ENCODE measurements at places on chromosomes 7 and 10.
A peak's percentile ranks its signal among the peaks of the same experiment; 100 is the strongest.

DNA sequence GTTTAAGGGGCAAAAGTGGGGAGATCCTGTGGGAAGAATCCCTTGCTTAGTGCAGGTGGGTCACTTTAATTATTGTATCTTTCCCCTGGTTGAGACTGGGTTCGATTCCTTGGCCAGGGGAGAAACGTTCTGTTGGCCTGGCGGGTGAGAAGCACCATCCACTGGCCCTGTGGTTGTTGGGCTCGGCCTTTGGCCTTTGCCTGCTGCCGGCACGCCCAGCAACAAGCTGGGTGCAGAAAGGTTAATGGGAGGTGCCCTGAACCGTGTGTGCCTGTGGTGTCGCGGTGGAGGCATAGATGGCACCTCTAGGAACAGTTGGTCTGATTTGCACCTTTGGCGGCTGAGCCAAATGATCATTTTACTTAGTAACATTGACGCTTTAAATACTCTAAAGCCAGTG lies 363.6 kb upstream of the CNTNAP2 start:
- no peak for DNase-seq

- no peak for DNase-seq
Observed at GRCh38 chr7:22402250-22402649, 45.3 kb upstream of the RAPGEF5 start.

DNA sequence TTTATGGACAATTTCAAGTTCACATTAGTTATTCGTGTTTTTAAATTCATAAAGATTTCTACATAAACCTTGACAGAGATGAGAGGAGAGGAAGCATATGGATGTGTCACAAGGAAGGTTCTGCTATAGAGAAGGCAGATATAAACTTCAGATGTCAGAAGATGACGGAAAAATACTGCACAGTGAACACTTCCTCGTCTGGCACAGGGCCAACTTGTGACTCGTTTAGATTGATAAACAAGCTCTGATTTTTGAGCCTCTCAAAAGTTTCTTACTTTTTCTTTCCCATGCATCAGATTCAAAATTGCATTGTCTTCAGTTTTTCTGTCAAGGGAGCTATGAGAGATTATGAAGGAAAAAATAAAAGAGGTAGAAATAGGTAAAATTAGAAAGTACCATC lies 156.4 kb upstream of the MINDY3 start:
- DNase-seq = no peak

- no peak for DNase-seq
Observed at GRCh38 chr7:99597762-99598501, at the start of gene TMEM225B. TSS of gene TMEM225B (plus strand) at chr7:99598267. CDS start at chr7:99604389, 6,122 bp downstream.

DNA sequence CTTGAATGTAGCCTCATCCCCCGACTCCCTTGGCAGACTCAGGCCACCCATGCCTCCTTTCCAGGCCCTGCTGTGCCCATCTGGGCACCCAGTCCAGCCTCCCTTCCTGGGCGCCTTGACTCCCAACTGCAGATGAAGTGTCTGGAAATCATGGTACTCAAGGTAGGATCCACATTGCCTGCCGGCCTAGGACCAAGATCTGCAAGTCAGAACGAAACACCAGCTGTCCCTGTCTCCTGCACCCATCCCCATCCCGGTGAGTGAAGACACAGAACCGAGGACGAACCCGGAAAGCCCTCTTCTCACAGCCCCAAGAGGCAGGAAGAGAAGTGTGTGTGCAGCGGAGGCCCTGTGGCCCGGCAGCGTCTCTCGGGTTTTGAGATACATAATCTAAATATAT lies 205.1 kb downstream of the EMX2 start:
- no peak for DNase-seq

DNA sequence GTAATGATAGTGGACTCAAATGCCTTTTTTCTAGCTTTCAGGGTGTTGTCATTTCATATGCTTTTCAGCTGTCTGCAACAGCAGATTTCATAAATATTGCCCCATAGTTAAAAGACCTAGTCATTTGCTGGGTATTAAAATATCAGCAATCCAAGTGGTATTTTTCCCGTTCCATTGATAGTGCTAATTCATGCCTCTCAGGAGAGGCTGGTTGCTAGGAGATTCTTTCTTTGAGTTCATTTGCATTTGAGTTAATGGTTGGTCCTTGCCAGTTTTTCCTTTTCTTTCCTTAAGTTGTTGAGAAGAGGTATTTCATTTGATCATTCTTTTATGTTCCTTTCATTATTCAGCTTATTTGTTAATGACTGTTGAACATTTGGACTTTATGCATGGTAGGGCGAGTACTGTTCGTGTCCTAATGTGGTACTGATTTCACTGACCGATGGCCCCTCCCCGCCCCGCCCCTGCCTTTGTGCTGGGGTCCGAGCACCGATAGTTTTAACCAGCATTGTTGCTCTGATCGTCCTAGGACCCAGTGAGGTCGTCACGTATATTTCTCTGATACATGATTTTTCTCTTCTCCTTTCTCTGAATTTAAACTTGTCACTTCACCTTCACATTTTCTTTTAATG lies 128.6 kb downstream of the CCNY start:
- DNase-seq = peak; percentile 55

- DNase-seq = peak; percentile 89
Observed at GRCh38 chr7:134885967-134886352, 100.3 kb upstream of the AGBL3 start.

- no peak for DNase-seq
Observed at GRCh38 chr10:72692744-72692993, 726 bp downstream of the MCU start.

GRCh38 chr10:12351447-12351846 lies 2.1 kb downstream of the CAMK1D start:
- DNase-seq = no peak

- peak; percentile 13 for DNase-seq
Observed at GRCh38 chr7:38929460-38930171, 20.6 kb upstream of the VPS41 start.

- DNase-seq = no peak
Observed at GRCh38 chr7:112503361-112503972, 22.7 kb downstream of the LSMEM1 start.

DNA sequence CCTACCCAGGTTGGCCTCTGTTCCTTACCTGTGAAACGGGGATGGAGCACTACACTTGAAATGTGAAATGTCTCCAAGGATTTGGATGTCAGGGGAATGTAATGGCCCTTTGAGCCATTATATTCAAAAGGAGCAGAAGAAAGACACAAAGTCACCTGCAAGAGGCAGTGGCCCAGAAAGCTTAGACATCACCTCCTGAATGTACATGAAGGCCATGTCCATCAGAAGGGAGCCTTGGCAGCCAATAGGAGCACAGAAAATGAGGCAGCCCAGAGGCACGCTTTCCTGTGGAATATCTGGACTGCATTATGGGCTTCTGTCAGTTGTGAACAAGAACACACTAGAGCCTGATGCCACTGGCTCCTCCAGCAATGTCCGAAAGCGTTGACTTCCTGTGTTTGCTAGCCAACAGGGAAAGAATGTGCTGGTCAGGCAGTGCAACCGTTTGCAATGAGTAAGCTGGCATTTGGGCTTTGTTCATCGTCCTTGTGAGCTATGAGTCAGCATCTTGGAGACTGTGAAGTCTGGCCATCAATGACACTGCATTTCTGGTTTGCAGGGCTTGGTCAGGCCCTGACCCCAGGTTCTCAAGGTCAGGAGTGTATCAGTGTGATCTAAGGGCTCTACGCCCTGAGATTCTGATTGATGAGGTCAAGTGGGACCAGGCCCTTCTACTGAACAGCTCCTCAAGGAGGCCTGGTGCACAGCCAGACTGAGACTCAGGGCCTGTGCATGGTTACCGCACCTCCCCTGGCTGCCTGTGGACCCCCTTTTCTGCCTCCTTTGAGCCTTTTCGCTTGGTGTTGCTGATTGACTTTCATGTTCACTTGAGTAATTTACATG lies 222.4 kb downstream of the RPS24 start:
- DNase-seq = peak; percentile 99

DNA sequence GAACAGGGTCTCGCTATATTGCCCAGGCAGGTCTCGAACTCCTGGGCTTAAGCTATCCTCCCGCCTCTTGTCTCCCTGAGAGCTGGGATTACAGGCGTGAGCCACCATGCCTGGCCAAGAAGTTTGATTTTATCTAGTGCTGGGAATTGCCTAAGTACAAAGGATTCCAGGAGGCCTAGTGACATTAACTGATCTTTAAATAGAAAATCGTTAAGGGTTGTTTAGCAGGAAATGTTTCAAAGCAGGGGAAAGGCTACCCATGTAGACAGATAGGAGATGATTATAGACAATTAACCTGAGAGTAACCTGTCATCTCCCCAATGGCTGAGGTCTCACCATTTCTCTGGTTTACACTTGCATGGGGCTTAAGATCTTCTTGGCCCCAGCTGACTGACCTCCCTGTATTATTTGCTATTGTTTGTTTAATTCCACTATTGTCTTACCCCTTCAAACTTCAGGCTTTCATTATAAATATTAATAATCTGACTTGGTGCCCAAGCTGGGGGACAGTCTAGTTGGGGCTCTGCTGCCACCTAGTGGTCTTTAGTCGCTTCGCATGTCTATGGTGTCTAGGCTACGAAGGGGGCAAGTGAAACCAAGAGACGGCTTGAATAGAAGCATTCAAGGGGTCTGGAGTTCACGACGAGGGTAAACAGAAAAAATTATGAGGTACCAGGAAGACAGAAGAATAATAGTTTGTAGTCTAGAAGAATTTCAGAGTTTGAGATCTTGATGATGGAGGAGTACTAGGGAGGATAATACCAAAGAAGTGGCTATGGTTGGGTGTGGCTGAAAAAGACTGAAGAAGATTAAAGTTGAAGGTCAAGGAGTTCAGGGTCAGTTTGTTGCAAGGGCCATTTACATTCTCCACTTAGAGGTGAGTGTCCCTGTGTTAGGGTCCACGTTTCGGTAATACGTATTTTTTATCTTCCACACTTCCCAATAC lies 40.4 kb upstream of the BPGM start:
- DNase-seq = peak; percentile 78

DNA sequence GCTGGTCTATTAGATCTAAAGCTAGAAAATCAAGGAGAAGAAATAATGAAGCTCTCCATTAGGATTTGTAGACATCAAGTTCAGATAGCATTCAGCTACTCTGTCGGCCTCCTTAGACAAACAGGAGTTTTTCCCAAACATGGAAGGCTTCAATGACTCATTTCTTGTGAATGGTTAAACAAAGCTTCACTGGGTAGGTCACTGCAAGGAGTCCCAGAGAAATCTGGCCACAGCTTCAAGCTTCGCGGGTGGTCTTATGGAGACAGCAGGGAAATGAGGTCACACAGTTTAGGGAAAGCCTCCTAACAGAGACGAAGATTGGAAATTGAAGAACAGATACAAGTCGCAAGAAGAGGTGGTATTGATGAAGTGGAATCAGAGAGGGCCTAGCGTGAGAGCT lies 22.6 kb upstream of the LRRC72 start:
- DNase-seq = peak; percentile 6

DNA sequence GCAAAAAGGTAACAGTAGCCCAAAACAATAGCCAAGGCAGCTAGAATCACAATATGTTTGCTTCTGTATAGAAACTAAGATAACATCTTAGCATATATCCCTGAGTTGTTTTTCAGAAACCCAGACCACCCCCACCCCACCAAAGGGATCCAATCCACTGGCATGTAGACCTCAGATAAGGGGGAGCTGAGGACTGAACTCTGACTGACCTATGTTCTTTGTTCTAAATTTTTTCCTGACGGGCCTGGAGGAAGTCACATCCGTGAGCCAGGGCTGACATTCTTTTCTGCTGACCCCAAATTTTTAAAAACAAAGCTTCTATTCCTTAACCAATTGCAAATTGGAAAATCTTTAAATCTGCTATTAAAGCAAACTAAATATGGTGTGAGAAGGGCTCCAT lies 493.9 kb upstream of the IGFBP3 start:
- peak; percentile 68 for DNase-seq
